ENCODE measurements at places on chromosomes 2 and 18. TPM values are rescaled to one million over a fixed set of nuclear protein-coding genes. Genes with fewer than 3 reads are reported as not detected.

- DNase-seq: no peak
Observed at GRCh38 chr18:37578886-37579513, 13.4 kb upstream of the CELF4 start.

- no peak for DNase-seq
Observed at GRCh38 chr2:120383191-120383590, 37.3 kb downstream of the INHBB start.

DNA sequence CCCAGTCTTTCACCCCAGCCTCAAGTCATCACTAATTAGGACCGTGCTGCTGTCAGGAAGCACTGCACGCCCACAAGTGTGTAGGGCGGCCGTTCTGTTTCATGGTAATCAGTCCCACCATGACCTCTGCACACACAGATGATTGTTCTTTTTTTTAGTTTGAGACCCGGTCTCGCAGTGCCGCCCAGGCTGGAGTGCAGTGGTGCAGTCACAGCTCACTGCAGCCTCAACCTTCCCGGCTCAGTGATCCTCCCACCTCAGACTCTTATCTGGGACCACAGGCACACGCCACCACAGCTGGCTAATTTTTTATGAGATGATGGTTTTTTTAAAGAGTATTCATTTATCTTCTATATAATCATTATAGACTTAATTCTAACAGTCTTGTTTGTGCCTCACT, 1.8 kb upstream of the IAH1 start:
- no peak for DNase-seq

The ANKMY1 gene
- 30.7 TPM for total RNA-seq

DNA sequence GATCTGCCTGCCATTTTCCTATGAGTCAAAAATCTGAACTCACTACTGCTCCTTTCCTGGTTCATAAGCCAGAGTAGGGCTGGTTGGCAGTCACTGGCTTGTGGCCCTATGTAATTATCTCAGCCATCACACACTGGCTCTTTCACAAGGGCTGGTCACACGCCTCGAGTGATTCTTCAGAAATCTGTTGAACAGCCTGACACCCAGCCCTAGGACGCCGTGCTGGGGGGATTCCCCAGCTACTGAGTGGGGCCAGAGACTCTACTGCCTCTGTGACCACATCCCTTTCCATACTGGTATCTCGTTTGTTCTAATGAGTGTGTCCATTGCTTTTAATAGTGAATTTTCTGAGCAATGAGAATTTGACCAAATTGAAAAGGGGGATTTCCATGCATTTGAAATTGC, 45.8 kb upstream of the RBM44 start:
- DNase-seq: no peak

DNA sequence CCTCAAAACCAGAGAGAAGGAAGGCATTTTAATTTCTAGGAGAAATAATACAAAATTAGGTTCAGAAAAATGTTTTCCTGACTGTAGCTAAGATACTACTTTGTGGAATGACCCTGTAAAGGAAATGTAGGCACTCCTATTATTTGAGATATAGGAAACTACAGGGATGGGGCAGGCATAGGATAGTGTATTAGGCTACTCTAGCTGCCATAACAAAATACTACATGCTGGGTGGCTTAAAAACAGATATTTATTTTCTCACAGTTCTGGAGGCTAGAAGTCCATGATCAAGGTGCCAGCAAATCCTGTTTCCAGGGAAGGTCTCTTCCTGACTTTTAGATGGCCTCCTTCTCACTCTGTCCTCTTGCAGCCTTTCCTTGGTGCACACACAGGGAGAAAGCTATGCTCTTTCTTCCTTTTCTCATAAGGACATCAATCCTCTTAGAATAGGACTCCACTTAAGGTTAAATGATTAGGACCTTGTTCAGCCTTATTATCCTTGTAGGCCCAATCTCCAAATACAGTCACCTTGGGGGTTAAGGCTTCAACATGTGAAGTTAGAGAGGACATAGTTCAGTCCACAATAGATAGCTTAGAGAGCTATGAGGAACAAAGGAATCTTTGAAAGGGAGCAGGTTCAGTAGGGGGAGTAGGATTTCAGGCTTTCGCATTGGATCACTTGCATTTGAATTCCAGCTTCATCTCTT, 14.0 kb upstream of the CAVIN2 start:
- DNase-seq: no peak

- DNase-seq: no peak
Observed at GRCh38 chr2:16647992-16648617, 17.5 kb downstream of the CYRIA start.

GRCh38 chr2:146392186-146392585, 1452.6 kb upstream of the ACVR2A start:
- peak; percentile 40 for DNase-seq

GRCh38 chr2:236932831-236933361, 152.8 kb upstream of the COPS8 start:
- DNase-seq: no peak

- peak; percentile 89 for DNase-seq
Observed at GRCh38 chr2:120912101-120912985, 176.7 kb downstream of the GLI2 start.

The HOXD12 gene
- not detected for total RNA-seq

The ALLC gene
- 7.6 TPM for total RNA-seq

- no peak for DNase-seq
Observed at GRCh38 chr18:25056429-25056828, 295.5 kb downstream of the ZNF521 start.

GRCh38 chr2:229622495-229623355, 91.6 kb downstream of the DNER start:
- DNase-seq: no peak

DNA sequence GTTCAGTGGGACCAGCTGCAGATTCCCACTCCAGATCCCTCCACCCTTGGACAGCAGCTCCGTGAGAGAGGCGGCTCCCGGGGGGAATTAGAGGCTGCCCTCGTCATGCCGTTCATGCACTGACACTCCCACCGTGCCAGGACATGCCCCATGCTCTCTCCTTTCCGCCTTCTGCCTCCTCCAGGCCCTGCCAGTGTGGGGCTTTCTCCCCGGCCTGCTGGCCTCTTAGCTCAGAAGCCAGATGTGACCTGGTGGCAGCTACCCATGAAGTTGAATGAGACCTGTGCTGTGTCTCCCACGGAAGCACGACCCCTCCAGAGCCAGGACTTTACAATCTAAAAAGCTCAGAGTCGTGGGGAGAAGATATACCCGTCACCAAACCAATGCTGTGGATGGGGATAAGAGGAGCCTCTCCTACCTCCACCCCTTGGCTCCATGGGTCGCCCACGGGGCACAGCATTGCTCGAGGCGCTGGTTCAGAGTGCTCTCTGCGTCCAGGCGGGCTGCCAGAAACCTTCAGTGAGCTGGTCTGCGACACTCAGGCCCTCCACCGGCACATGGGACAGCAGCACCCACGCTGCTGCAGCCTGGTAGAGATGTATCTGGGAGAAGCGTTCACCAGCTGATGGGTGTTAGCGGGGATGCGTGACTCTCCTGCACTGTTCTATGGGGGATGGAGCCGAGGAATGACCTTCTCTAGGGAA, 111.0 kb upstream of the GPC1 start:
- DNase-seq: no peak

- DNase-seq: no peak
Observed at GRCh38 chr2:191180713-191181112, 29.9 kb upstream of the STAT4 start.

Data from sciatic nerve (tissue), 2 donors.